ENCODE measurements at places on chromosomes 7 and 10. TPM values are rescaled to one million over a fixed set of nuclear protein-coding genes. Genes with fewer than 3 reads are reported as not detected.
A peak's percentile ranks its signal among the peaks of the same experiment; 100 is the strongest.

The NEUROG3 gene
- not detected for total RNA-seq

The COL13A1 gene
- total RNA-seq: 0.86 TPM

DNA sequence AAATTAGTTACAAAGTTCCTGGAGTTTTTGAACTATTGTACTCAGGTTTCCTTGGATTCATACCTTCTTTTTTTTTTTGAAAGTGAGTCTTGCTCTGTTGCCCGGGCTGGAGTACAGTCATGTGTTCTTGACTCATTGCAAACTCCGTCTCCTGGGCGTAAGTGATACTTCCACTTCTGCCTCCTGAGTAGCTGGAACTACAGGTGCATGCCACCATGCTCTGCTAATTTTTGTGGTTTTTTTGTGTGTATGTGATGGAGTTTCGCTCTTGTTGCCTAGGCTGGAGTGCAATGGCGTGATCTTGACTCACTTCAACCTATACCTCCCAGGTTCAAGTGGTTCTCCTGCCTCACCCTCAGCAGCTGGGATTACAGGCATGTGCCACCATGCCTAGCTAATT, 22.3 kb downstream of the MCM10 start:
- DNase-seq: no peak
- H3K27ac ChIP-seq: no peak overlapping the region
- H3K36me3 ChIP-seq: peaks cover 15% of the 10 kb centered on the region
- H3K27me3 ChIP-seq: no peaks in the 10 kb centered on the region
- H3K4me3 ChIP-seq: no peak overlapping the region

The ZNF25 gene
- 4.8 TPM for total RNA-seq

DNA sequence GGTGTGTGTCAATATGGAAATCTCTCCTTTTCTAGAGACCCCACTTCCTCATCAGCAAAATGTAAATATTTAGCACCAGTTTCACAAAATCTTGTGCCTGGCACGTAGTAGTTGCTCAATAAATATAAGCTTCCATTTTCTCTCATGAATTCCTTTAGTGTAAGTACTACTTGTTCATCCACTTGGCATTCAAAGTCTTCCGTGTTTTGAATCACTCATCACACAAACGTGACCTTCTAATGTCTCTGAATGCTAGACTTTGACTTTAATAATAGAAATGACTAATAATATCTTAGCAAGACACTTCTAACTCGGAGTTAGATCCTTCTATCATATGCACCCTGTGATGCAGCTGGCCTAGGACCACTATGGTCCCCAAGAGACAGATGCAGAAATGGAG, 168.7 kb upstream of the ZNF32 start:
- no peaks in the 10 kb centered on the region for H3K36me3 ChIP-seq
- H3K27me3 ChIP-seq: peaks cover 3% of the 10 kb centered on the region
- H3K4me3 ChIP-seq: no peak overlapping the region
- DNase-seq: peak; percentile 73

The PROSER2 gene
- 12.1 TPM for total RNA-seq

The STEAP4 gene
- total RNA-seq: not detected

The GPR26 gene
- 0.09 TPM for total RNA-seq

The SUV39H2 gene
- total RNA-seq: 13.8 TPM

The TLX1 gene
- not detected for total RNA-seq

- H3K4me1 ChIP-seq: peaks cover 51% of the 10 kb centered on the region
- H3K36me3 ChIP-seq: no peaks in the 10 kb centered on the region
- H3K27ac ChIP-seq: peak overlapping the region; percentile 87
- H3K27me3 ChIP-seq: no peaks in the 10 kb centered on the region
- peak; percentile 69 for DNase-seq
These were observed 262.9 kb downstream of the SNX13 start for GRCh38 chr7:17677408-17677807.

GRCh38 chr10:31317171-31317570, 1.8 kb upstream of the ZEB1 start:
- H3K27ac ChIP-seq: peak overlapping the region; percentile 3
- DNase-seq: no peak
- no peaks in the 10 kb centered on the region for H3K36me3 ChIP-seq
- peaks cover 33% of the 10 kb centered on the region for H3K4me1 ChIP-seq
- no peaks in the 10 kb centered on the region for H3K27me3 ChIP-seq

The TUBB8 gene
- not detected for total RNA-seq

DNA sequence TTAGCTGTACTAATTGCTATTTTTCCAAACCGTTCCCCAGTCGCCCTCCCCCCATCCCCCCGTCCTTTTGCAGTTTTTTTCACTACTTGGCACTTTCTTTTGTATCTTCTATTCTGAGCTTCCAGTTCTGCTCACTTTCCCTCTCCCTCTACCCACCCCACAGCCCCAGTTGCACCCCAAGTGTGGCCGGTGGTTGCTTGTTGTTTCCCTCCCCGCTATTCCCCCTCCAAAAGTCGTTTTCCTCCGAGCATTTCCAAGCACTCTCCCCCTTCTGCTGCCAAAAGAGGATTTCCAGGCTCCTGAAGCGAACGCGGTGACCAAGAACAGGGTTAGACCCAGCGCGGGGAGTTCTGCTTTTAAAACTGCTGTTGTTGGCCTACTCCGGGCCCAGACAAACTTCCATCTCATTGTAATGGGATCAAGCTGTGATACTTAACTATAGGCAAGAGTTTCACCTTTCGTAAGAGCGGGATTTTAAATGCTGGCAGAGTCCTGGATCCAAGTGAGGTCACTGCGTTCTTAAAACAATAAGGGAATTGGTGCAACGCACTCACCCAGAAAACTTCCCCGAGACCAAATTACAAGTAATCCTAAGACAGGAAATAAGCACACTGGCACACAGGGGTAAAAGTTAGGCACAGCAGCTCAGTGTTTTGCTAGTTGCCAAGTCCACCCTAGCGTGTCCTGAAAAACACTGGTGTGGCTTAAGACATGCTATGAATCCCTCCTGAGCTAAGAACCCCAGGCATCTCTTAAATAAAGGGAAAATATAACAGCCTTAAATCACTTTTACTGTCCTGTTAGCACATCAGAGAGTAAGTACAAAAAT, 1.5 kb upstream of the RGS10 start:
- peak overlapping the region; percentile 68 for H3K4me3 ChIP-seq
- no peaks in the 10 kb centered on the region for H3K36me3 ChIP-seq
- DNase-seq: peak; percentile 16

The FAM20C gene
- 10.0 TPM for total RNA-seq

The TMEM225B gene
- 0.43 TPM for total RNA-seq

DNA sequence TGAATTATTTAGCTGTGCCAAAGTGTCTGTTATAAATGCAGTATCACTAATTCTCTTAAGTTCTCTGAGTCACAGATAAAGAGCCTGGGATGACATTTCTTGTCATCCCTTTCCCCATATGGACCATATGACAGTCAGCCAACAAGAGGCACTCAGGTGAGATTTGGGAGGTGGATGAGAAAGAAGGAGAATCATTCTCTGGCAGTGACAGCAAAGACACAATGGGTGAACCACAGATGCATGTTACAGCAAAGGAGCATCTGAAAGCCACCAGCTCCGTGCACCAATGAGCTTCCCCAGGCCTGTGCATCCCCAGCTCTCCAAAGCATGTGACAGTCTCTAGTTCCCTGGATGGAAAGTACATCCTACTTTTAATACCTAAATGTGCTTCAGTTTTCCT, 10.8 kb downstream of the GIMAP6 start:
- no peak overlapping the region for H3K27ac ChIP-seq
- no peak for DNase-seq
- no peaks in the 10 kb centered on the region for H3K4me1 ChIP-seq

GRCh38 chr7:35781200-35781701, 19.6 kb upstream of the SEPTIN7 start:
- no peak for DNase-seq
- no peak overlapping the region for H3K4me3 ChIP-seq
- no peak overlapping the region for H3K27ac ChIP-seq
- no peaks in the 10 kb centered on the region for H3K36me3 ChIP-seq

DNA sequence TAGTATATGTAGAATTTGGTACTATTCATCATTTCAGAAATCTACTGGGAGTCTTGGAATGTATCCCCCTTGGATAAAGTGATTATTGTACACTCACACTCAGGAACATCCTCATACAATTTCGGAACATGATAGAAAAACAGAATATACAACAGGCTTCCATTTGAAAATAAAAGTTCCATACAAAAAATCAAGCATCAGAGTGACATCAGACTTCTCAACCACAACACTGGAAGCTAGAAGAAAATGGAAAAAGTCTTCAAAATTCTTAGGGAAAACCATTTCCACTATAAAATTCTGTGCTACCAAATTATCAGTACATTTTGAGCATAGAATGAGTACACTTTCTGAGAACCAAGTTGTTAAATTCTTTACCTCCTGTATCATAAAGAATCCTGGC, 8.8 kb downstream of the LYZL1 start:
- no peaks in the 10 kb centered on the region for H3K4me1 ChIP-seq
- DNase-seq: peak; percentile 27
- H3K27me3 ChIP-seq: no peaks in the 10 kb centered on the region
- no peak overlapping the region for H3K27ac ChIP-seq
- no peak overlapping the region for H3K4me3 ChIP-seq

DNA sequence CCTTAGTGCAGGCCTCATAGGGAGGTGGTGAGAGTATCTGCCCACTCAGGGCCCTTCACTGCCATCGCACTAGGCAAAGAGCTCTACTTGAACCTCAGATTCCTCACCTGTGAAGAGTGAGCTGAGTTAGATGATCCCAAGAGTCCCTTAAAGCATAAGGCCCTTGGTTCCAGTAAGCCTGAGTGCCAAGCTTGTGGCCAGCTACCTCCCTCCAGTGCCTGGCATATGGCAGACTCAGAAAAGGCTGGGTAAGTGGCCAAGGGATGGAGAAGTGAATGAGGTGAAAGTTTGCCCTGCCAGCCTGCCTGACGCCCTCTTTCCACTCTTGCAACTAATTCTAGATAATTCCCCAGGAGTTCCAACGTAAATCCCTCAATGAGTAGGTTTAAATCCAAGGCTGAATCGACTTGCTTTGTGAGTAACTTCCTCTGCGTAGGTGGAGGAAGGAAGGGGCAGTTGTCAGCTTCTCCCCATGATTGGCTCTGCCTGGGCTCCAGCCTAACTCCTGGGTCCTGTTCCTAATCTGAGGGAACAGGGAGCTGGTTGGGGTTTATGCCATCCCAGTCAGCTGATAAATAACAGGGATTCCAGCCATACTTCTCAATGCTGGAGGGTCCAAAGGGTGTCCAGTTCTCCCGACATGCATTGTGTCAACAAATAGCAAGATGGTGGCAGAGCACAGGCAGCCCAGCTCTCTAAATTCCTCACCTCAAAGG, 14.2 kb downstream of the DUSP5 start:
- peaks cover 47% of the 10 kb centered on the region for H3K36me3 ChIP-seq
- H3K4me1 ChIP-seq: peaks cover 25% of the 10 kb centered on the region
- H3K27me3 ChIP-seq: no peaks in the 10 kb centered on the region
- H3K27ac ChIP-seq: peak overlapping the region; percentile 74
- DNase-seq: peak; percentile 49

GRCh38 chr10:119932631-119933030, 40.1 kb downstream of the SEC23IP start:
- H3K27me3 ChIP-seq: no peaks in the 10 kb centered on the region
- H3K4me3 ChIP-seq: no peak overlapping the region
- peaks cover 5% of the 10 kb centered on the region for H3K4me1 ChIP-seq
- DNase-seq: no peak
- no peak overlapping the region for H3K27ac ChIP-seq
- peaks cover 33% of the 10 kb centered on the region for H3K36me3 ChIP-seq

The SPDYE8 gene
- not detected for total RNA-seq

- no peaks in the 10 kb centered on the region for H3K36me3 ChIP-seq
- H3K27ac ChIP-seq: no peak overlapping the region
- H3K27me3 ChIP-seq: no peaks in the 10 kb centered on the region
- peaks cover 3% of the 10 kb centered on the region for H3K4me1 ChIP-seq
- no peak overlapping the region for H3K4me3 ChIP-seq
These were observed 77.0 kb upstream of the GPR22 start for GRCh38 chr7:107392830-107393229.

DNA sequence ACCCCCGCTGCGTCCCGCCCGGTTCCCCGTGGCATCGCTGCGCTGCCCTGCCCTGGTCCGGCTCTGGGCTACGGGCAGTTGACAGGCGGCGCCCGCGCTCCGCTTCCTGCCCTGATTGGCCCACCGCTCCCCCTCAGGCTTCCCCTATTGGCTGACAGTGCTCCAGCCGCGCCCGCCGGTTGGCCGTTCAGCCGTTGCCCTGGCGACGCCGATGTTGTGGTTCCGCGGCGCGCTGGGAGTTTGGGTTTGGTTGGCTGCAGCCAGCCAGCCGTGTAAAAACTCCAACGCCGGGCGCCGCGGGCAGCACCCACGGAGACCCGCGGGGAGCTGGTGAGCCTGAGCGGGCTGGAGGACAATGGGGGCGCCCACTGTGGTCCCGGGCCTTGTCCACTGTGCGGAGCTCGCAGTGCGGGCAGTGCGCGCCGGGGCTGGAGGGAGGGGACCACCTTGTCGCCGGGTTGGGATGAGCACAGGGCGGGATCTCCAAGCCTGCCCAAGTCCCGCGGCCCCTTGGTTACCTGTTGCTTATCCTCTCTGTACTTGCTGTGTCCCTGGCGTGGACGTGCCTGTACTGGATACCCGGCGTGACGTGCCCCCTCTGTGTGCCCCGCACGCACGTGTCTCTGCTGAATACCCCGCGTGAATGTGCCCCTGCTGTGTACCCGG, at the start of gene C7orf57:
C7orf57 (plus strand) TSS at position 243 of the 666 bp plus-strand sequence. CDS start 766 bp downstream, outside the sequence.
- H3K36me3 ChIP-seq: no peaks in the 10 kb centered on the region
- peaks cover 9% of the 10 kb centered on the region for H3K4me1 ChIP-seq

The PLAC9 gene
- total RNA-seq: 2.3 TPM

The FAM25G gene
- not detected for total RNA-seq

DNA sequence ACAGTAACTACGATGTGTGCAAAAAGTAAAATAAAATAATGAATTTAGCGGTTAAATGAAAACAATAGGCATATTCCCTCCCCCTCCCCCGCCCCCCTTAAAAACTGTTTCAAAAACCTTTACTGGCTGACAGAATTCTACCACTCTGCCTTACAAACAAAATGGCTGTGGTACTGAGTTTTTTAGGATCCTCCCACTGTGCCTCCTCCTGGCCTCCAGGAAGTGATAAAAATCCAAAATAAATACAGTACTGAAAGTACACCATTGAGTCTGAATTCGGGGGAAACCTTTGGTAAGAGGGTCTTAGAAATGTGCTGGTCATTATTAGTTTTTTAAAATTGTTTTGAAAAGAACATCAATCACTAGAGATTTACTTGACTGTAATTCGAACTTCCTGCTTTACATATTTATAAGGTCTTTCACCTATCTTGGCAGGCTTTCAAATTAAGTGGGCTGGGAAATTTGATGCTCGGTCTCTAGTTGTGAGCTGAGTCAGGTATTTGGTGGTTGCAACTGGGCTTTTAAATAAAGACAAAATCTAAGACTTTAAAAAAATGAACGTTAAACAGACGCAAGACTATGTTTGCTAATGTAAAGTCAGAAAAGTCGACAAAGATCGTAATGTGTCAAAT, 32.5 kb upstream of the EPC1 start:
- no peaks in the 10 kb centered on the region for H3K36me3 ChIP-seq
- peaks cover 11% of the 10 kb centered on the region for H3K4me1 ChIP-seq
- peak overlapping the region; percentile 88 for H3K27ac ChIP-seq
- peak; percentile 74 for DNase-seq
- H3K27me3 ChIP-seq: no peaks in the 10 kb centered on the region

GRCh38 chr10:119205894-119206602, 1.3 kb upstream of the GRK5 start:
- peak overlapping the region; percentile 57 for H3K4me3 ChIP-seq
- no peak for DNase-seq
- H3K27ac ChIP-seq: peak overlapping the region; percentile 76
- H3K27me3 ChIP-seq: no peaks in the 10 kb centered on the region
- H3K4me1 ChIP-seq: peaks cover 39% of the 10 kb centered on the region
- no peaks in the 10 kb centered on the region for H3K36me3 ChIP-seq
